ENCODE measurements at places on chromosomes 12 and 14.

GRCh38 chr14:42541535-42542001, 934.9 kb downstream of the LRFN5 start:
- DNase-seq, result no peak

DNA sequence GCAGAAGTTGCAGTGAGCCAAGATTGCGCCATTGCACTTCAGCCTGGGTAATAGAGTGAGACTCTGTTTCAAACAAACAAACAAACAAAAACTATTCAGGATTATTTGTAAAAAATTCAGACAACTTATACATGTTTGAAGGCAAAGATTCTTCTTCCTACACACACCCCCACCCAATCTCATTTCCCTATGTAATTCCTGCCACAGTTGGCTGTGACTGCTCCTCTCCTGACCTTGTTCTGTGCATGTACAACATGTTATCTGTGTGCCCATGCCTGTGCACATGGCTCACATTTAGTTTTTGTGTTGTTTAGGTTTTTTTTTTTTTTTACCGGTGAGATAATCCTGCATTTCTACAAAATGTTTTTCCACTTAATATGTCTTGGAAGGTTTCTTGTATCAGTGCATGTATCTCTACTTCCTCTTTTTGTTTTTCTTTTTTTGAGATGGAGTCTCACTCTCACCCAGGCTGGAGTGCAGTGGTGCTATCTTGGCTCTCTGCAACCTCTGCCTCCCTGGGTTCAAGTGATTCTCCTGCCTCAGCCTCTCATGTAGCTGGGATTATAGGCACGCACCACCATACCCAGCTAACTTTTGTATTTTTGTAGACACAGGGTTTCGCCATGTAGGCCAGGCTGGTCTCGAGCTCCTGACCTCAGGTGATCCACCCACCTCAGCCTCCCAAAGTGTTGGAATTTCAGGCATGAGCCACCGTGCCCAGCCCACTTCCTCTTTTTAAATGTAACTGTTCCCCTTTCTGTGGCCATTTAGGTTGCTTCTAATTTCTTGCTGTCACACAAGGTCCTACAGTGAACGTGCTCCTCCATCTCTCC, 8.7 kb downstream of the CFAP251 start:
- DNase-seq, result no peak

- DNase-seq, result no peak
Observed at GRCh38 chr14:42992930-42993329, 1386.3 kb downstream of the LRFN5 start.

- DNase-seq, result no peak
Observed at GRCh38 chr12:82952946-82953345, 266.2 kb downstream of the TMTC2 start.

DNA sequence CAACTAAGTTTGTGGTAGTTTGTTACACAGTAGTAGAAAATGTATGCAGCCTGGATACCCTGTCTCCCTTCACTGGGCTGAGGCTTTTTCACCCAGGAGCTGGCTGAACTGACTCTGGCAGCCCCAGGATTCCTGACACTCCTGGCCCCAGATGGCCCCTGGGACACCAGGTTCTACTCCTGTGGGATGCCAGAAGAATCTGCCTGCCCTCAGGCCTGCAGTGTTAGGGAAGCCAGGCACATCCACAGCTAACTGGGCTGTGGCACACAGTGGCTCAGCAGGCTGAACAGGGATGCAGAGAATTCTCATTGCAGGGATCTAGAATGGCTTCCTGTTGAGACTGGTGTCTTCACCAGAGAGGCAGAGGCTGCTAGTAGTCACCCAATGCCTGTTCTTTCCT, 8.5 kb downstream of the IFI27 start:
- no peak for DNase-seq

GRCh38 chr14:52080158-52080800, 11.4 kb upstream of the NID2 start:
- DNase-seq, result no peak

GRCh38 chr12:26651566-26652188, 181.3 kb downstream of the ITPR2 start:
- peak; percentile 23 for DNase-seq

DNA sequence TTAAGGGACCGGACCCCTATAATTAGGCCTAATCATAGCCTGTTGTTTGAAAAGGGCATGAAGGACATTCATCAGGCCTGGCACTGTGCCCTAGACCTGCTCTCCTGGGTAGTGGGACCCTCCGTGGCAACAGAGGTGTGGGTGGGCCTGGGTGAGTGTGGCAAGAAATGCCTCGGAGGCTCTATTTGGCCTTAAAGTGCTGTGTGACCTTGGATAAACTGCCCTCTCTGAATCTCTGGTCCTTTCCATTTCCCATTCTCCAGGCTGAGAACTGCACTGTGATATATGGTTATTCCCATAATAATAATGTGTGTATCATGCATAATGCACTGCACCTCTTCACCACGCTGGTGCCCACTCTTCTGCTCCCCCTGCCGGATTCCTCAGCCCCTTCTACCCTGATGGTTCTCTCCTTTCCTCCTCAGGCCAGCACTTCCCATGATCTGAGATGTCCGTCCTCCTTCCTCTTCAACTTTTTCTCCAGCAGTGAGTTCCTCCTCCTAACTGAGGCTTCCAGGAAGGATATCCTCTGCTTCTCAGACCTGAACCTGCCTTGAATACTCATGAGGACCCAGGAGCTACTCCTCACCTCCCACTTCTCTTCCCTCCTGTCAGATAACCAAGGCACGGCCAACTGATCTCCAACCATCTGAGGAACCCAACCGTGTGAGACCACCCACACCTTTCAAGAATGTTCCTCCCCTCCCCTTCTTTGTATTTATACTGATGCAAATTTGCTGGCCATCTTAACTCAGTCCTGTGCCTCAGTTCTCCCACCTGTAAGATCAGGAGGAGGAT, 111.0 kb upstream of the PZP start:
- no peak for DNase-seq

DNA sequence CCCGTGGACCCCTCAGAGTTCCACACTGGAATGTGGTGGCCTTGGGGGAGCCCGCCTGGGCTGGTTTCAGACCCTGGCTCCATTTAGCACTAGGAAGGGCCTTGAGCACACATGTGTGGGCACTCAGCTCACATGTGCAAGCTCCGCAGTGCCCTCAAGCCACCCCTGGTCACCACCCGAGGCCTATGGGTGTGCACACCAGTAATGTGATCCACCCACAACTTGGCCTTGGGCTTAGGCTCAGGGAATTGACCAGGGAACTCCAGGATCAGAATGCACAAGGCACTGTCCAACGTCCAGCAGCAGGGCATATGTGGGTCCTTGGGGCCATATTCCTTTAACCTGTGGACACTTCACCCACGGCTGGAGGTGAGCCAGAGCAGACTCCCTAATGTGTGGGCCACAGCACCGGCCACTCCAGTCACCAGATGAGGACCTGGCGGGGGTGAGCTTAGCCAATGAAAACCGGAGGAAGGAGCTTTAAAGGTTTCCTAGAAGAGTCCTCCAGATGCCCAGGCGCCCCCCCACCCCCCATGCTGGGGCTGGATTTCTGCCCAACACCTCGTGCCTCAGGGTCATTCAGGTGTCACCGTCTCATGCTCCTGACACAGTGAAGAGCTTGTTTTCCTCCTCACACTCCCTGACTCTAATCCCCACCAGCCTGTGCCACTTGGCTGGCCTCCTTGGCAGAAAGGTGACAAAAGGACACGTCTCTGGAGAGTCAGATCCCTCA, 209.2 kb downstream of the ZFP36L1 start:
- peak; percentile 87 for DNase-seq

- no peak for DNase-seq
Observed at GRCh38 chr12:42541965-42542364, 47.6 kb downstream of the PRICKLE1 start.

GRCh38 chr12:42104087-42104486, 40.6 kb downstream of the GXYLT1 start:
- no peak for DNase-seq

- DNase-seq, result no peak
Observed at GRCh38 chr12:99257672-99258071, 389.9 kb upstream of the GARIN6 start.

GRCh38 chr12:112170376-112170775, 45.0 kb downstream of the TRAFD1 start:
- no peak for DNase-seq

DNA sequence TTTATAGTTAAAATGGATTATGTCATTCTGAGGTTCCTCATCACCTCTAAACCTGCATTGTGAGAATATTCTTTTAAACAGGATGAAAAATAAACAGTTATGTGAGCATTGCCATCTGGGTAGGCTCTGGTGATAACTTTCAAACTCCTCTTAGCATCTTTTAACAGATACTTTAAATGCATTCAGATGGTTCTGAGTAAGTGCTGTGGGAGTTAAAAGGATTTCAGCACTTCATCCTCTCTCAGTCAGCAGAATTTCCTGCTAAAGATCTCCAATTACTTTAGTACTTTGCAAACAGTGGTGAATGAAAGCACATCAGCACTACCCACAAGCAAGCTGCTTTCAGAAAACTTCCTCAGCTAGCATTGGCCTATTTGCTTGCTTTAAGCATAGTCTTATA, 59.3 kb upstream of the TMTC1 start:
- no peak for DNase-seq

GRCh38 chr12:124754949-124755800, 108.5 kb downstream of the SCARB1 start:
- peak; percentile 84 for DNase-seq

GRCh38 chr12:11106288-11106687, 14.2 kb upstream of the TAS2R43 start:
- no peak for DNase-seq

- no peak for DNase-seq
Observed at GRCh38 chr14:100085462-100085861, 20.2 kb downstream of the EVL start.

DNA sequence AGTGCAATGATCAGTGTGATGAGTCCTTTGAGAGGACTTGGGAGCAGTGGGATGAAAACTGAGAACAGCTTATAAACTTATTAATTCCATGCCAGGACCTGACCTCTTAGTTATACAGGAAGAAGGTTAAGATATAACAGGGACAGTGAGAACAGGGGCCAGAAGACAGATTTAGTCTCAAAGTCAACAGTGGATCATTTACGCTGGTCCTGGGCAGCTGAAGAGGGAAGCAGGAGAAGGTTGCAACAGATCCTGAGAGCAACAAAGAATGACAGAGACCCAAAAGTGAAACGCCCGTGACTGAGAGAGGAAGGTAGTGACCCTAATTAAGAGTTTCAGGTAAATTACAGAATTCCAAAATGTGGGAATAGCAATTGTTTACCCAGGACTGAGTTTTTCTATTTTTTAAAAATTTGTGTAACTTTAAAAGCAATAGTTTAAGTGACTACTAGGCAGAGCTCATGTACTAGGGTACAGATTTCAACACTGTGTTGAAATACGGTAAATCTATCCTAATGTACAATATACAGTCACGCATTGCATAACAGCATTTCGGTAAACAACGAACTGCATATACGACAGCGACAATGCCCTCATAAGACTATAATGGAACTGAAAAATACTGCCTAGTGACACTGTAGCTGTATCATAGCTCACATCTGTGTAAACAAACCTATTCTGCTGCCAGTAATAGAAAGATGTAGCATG, 77.7 kb upstream of the GNPNAT1 start:
- no peak for DNase-seq

DNA sequence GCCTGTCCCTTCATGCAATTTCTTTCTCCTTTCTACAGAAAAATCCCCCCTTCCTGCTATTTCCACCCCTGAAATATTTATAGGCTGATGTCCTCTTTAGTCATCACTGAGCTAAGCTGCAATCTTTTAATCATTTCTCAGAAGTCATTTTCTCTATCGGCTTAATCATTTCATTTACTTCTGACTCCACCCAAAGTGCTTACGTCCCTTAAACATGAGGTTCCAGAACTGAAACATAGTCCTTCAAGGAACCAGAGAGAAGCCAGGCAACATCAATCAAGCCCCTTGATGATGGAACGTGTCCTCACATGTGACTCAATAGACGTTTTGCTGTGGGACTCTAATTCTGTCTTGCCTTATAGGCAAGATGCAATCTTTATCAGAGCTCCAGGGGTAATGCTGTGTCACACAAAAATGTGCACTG, 148.7 kb upstream of the KRR1 start:
- DNase-seq, result no peak

DNA sequence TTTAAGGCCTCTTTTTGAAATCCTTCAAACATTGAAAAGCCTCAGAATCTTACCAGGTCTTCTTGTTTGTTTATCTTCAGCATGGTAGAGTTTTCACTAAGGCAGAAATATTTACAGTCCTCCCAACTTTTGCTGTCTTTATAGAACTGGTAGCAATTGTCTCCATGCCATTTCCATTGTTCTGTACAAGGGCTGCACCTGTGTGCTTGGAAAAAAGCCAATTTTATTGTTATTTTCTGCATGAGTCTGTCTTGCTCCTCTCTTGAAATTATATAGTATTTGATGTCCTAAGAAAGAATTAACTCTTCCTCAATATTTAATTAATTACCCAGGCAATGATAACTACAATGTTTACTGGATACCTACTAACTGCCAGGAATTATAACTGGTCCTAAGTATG, 23.3 kb downstream of the CLEC1A start:
- DNase-seq, result no peak

DNA sequence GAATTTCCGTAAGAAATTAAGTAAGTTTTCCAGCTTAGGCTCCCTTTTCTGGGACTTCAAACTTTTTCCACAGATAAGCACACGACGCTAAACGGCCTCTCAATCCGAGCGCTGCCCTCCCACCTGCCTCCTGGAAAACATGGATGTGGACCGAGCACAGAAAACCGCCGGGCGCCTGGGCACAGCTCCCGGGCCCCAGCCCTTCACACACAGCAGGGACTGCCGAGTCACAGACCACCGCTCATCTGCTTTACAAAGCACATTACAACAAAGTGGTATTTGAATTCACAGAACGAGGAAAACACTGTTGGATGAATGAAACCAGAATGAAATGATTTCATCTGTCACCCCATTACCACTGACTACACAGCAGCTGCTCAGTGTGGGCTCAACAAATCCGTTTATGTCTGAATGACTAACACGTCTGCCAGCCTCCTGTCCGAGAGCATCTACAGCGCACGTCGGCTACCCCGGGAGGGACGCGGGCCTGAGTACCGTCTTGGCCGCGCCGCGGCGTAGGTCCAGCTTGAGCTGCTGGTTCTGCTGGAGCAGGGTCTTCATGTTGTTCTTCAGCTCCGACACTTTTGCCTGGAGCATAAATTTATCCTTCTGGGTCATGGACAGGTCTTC, 13.1 kb upstream of the ANKLE2 start:
- no peak for DNase-seq

- no peak for DNase-seq
Observed at GRCh38 chr14:32706721-32707519, 231.8 kb upstream of the NPAS3 start.

- no peak for DNase-seq
Observed at GRCh38 chr14:53054457-53054856, 98.7 kb downstream of the DDHD1 start.

GRCh38 chr12:111201036-111201435, 167.9 kb downstream of the PHETA1 start:
- no peak for DNase-seq

- DNase-seq, result no peak
Observed at GRCh38 chr12:71008616-71009015, 88.1 kb upstream of the PTPRR start.

DNA sequence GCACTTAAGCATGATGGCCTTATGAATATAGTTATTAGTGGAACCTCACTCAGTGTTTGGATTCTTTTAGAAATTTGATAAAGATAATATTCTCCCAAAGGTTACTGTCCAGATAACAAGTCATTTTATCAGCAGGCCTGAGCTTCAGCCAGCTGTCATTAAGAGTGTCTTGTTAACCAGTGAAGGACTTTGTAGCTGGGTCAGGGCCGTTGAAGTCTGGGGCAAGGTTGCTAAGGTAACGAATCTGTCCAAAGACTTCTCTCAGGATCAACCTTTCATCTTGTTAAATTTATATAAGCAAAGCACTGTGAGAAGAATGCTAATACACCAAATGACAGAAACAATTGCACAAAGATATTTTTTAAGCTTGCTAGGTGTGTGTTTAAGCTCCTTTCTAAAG, 271.3 kb upstream of the TMPO start:
- DNase-seq, result peak; percentile 13

GRCh38 chr14:98350213-98350612, 921.8 kb downstream of the BCL11B start:
- no peak for DNase-seq
